Stimulated activated CD4-positive, alpha-beta T cell treated with anti-CD3 and anti-CD28 coated beads, Interleukin-15, amount 100 ng/mL, for 1 hour (primary cell): ENCODE measurements at places on chromosomes 16 and 17.

- no peak for DNase-seq
Measured at GRCh38 chr16:49921791-49922456, 66.0 kb upstream of the ZNF423 start.

DNA sequence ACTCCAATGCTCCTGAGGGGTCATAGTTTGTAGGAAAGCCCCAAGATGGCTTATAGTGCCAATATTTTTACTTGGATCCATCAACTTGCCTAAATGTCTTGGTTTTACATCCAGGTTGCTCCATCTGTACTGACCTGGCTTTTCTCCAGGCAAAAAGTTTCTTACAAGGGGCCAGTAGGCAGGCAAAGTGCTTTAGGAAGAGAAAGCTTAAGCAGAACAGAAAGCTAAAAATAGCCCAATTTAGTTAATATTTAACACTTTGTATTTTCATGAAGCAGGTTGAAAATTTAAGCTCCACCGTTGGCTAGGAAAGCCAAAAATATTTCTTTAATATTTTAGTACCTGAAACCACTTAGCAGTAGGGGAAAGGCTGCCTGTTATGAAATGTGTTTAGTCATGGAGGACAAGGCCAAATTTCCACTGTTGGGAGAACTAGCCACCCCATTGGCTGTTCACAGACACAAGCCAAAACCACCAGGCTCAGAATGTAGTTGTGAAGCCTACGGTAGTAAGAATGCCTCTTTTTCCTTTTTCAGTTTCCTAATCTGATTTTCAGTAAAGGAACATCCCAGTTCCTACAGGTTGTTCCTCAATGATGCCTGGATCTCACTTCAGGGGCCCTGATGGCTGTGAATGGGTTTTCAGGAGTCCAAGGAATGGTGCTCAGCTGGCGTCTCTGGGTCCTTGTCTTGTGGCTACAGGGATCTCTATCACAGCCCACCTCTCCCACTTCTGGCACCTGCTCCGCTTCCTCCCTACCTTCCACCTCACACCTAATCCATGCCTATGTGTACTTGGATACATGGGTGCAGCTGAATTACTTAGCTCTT lies 324.8 kb downstream of the PMP22 start:
- DNase-seq: no peak

DNA sequence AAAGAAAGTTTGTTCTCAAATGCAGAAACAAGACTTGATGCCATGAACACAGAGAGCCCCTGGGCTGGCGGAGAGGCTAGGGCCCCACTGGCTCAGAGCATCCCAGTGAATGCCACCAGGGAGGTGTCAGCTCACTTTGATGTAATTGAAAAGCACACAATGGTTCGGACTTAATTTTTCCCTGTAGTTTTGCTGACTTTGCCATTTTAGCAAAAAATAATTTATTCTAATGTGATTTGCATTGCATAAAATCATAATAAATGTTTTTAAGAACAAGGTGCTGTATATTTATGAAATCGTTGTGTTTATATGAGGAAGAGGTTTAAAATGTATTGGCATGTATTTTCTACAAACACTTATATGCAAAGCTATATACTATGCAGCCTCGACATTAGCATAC lies 140.5 kb downstream of the HS3ST4 start:
- no peak for DNase-seq

- DNase-seq: no peak
Measured at GRCh38 chr17:81437191-81437651, 42.0 kb downstream of the BAHCC1 start.

- DNase-seq: no peak
Measured at GRCh38 chr17:78255029-78255656, 23.7 kb downstream of the TMEM235 start.

GRCh38 chr17:79132271-79133064 lies 57.8 kb downstream of the ENGASE start:
- DNase-seq: no peak

DNA sequence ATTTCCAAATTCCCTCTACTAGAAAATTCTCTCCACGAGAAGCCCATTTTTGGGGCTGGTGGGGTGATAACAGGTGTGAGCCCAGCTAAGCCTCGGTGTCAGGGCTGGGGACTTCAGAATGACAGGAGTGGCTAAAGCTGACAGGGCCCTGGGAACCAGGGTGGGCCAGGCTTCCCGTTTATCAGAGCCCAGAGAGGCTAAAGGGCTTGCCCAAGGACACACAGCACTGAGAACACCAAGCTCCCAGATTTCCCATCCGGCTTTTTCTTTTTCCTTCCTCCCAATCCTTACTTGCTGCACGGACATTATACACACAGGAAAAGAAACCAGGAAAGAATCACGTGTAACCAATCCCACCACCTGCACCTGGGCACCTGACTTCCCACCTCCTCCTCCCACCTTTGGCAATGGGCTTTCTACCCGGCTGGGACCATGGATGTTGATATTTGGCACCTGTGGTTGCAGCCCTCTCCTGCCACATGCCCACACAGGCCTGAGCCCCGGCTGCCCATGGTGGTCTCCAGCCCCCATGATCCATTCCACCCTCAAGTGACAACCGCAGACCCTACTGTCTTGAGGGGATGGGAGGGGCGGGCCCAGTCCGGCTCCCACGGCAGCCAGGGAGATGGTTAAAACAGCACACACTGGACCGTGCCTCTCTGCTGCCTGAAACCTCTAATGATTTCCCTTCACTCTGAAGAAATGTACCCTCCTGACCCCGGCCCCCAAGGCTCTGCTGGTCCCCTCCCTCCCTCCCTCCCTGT lies 78.9 kb downstream of the ENGASE start:
- DNase-seq: no peak

DNA sequence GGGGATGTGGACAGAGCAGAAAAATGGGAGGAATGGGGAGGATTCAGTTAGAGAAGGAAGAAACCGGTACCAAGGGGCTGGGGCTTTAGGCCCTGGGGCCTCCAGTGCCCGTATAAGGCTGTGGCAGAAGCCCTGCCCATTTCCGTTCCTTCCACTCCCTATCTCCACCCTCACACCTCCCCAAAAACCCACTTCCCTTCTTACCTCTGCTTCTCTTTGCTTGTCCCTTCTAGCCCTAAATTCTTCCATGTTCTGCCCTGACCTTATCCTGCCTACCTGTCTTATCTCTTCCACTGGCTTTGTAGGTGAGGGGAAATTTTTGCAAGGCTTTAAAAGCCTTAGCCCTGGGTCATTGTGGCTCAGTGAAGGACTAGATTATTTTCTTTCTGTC lies 4.1 kb downstream of the RNF167 start:
- no peak for DNase-seq

DNA sequence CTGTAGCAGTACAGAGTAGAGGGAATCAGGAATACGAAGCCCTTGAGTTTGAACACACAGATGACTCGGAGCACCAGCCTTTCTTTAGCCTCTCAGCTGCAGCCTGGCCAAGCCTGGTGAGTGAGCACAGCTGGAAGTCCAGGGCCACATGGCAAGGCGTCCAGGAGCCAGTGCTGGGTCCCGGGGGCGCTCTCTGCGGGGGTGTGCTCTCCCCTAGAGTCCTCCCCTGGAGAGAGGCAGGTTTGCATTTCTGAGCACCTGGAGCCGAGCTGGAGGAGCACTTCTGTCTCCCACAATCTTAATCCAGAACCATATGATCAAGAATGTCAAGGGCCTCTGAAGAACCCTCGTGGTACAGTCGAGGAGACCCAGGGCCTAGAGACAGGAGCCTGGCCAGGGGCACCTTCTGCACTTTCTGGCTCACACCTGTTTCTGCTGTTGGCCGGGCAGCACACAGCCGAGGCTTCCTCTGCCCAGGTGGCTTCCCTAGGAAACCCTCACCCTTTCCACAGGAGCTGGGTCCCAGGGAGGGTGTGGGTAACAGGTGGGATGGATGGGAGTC lies 78.3 kb downstream of the PLD6 start:
- no peak for DNase-seq

DNA sequence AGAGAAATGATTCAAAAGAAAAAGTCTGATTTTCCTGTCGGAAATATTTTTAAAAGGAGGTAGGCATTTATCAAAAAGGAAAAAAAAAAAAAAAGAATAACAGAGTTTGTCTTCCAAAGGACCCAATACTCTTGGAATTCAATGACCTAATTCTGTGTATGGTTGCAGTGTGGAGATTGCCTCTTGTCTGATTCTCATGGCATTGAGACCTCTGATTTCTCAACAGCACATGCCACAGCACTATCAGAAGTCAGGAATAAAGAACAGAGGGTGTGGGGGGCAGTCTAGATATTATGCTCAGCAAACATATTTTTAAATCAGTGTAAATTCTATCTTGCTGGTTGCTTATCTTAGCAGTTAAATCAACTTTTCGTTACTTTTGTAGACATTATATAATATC lies 81.3 kb upstream of the SOX9 start:
- DNase-seq: no peak
